ENCODE measurements at places on chromosomes 5 and 9. TPM values are rescaled to one million over a fixed set of nuclear protein-coding genes. Genes with fewer than 3 reads are reported as not detected.

MINAR2 gene
- 0.42 TPM for total RNA-seq

IFNA21 gene
- total RNA-seq: not detected

GDF9 gene
- total RNA-seq: 0.26 TPM

IFNB1 gene
- not detected for total RNA-seq

KYAT1 gene
- total RNA-seq: 5.4 TPM

LMX1B gene
- total RNA-seq: not detected

SOX30 gene
- not detected for total RNA-seq

ANKRD18B gene
- total RNA-seq: 7.1 TPM

ICE1 gene
- total RNA-seq: 50.2 TPM

CTNNAL1 gene
- total RNA-seq: 61.3 TPM

SREK1 gene
- total RNA-seq: 236 TPM

IL5 gene
- total RNA-seq: not detected

ADRB2 gene
- 3.0 TPM for total RNA-seq

ANGPTL2 gene
- total RNA-seq: 37.7 TPM

PSIP1 gene
- 105 TPM for total RNA-seq

SLC6A3 gene
- not detected for total RNA-seq

HAND1 gene
- 0.63 TPM for total RNA-seq

KLHL3 gene
- total RNA-seq: 12.0 TPM

- DNase-seq: no peak
Observed at GRCh38 chr5:40121236-40121635, 558.5 kb upstream of the PTGER4 start.

DNA sequence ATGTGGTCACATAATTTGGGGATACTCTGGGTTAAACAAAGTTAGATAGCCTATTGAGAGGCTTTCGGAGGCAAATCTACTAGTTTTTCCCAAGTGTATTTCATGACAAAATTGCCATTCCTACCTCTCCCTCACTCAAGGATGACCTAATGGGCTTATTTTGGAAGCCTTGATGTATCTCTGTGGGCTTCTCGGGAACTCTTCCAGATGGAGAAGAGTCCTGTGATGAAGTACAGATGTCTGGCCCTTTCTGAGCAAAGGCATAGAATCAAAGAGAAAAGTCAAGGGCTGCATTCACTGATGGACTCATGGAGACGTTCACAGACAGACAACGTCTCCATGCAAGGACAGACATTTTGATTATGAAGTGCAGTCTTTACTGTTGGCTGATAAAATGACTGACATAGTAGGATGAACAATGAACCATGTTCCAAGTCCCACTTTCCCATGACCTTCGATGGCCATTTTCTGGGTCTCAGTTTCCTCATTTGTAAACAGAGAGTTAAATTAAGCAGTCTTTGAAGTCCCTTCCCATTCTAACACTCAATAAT is 347.2 kb upstream of the CD180 start:
- no peak for DNase-seq

DNA sequence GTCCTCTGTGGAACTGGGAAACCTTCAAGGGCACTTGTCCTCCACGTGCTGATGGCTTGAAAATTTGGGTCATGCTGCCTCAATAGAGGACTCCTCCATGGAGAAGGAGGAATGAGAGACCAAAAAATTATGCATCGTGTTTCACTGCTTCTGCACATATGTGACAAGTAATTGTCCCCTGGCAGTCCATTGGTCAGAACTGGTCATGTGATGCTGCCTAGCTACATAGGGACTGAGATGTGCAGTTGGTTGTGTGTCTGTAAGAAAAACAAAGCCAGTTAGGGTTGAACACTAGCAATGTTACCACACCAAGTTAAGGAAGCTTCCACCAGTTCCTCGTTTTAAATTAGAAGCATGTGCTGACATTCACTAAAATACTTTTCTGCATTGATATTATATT is 201.9 kb upstream of the ANKH start:
- no peak for DNase-seq

DNA sequence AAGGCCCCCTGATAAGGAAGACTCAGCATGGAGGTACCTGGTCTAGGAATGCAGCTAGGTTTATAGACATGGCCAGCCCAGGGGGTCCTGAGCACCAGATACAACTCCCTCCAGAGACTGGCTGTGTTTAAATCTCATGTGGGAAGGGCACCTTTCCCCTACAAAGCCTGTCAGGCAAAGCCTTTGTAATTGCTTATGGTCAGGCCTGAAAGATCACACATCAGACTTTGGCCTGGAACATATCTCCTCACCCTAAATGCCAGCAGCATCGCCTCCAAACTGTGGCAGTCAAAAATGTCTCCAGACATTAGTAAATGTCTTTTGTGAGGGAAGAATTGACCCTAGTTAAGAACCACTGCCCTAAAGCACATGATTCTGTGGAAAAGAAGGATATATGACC is 51.6 kb upstream of the MACIR start:
- DNase-seq: no peak

DNA sequence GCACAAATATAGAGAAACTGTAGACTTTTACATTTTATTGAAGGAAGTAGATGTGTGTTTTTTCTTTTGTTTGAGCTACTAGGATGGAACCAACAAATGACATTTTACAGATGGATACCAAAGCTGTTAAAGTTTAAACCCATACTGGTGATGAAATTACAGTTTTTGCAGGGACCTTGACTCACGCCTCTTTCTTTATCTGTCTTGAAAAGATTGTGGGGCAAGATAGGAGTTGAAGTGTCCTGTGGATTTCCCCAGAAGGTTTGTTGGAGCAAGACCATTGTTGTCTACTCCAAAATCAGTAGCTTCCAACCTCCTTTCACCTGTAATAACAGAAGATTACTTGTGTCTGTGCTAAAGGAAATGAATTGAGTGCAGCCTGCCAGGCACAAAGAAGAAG is 4.1 kb upstream of the C5orf63 start:
- no peak for DNase-seq

- no peak for DNase-seq
Observed at GRCh38 chr9:119802621-119803020, 433.4 kb upstream of the BRINP1 start.

DNA sequence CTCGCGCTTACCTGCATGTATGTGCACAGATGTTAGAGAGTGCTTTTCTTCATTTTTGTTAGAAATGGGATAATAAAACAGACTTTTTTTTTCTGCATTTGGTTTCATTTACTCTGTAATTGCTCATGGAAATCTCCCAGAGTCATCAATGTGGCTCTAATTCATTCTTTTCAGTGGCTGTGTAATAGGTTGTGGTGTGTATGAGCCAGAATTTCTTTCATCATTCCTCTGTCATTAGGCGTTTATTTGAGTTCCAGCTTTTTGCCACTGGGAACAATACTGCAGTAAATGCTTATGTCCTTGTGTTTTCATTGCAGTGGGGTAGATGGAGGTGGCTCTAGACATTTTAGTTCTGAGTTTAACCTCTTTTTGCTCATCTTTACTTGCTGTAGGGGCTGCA is 118.9 kb downstream of the NXNL2 start:
- no peak for DNase-seq

DNA sequence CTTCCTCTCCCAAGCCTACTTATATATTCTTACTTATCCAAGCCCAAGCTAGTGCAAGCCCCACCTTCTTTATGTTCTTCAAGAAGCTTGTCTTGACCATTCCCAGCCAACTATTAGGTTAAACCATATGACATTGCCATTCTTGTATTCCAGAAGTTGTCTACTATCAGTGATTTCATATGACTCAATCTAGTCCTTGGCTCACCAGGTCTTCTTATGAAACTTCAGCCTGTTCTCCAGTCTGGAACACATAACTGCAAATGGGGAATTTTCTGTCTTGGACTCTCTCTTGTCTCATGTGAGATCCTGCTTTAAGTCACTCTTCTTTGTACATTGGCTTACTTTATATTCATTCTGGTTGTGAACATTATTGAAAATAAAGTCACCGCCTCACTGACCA is 130.7 kb downstream of the TTLL11 start:
- no peak for DNase-seq

GRCh38 chr9:127700594-127701255 is 6.1 kb upstream of the CFAP157 start:
- DNase-seq: no peak

- DNase-seq: no peak
Observed at GRCh38 chr5:170312301-170312595, 14.7 kb upstream of the LCP2 start.

GRCh38 chr5:41708604-41708940 is 161.7 kb downstream of the OXCT1 start:
- no peak for DNase-seq

DNA sequence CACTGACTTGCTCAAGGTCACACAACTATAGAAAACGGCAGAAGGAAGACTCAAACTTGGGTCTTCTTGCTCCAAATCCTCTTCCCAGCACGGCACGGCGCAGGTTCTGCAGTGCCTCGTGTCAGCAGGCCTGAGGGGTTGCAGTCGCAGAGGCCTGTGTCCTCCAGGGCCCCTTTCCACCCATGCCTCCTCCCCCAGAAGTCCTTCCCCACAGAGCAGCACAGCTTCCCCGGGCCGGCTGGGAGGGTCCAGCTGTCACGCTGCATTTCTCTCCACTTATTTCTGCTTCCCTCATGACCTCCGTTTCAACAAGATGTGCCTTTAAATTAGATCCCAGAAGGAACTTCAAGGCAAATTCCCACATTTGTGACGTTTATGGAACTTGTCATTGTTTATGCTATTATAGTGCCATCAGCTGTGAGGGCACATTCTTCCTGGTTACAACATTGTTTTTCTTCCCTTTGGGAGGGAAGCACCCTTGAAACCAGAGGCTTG is 148.4 kb downstream of the C5orf15 start:
- no peak for DNase-seq

GRCh38 chr5:32312197-32312594 is 543 bp downstream of the MTMR12 start:
- no peak for DNase-seq

DNA sequence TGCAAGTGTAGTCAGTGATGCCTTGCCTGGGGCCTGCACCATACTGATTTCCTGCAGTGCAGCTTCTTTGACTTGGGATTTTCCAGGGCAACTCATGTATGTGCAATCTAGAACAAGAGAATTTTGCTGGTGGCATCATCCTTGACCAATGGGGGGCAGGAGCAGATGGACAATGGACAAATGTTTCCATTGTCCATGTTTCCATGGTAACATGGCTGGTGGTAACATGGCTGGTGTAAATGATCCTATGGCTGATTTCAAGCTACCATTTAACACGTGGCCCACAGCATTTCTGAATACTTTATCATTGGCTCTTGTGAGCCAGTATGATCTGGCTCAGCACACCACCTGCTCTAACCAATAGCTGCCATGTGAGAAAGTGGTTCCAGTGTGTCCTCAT is 130.1 kb upstream of the OSMR start:
- DNase-seq: no peak

DNA sequence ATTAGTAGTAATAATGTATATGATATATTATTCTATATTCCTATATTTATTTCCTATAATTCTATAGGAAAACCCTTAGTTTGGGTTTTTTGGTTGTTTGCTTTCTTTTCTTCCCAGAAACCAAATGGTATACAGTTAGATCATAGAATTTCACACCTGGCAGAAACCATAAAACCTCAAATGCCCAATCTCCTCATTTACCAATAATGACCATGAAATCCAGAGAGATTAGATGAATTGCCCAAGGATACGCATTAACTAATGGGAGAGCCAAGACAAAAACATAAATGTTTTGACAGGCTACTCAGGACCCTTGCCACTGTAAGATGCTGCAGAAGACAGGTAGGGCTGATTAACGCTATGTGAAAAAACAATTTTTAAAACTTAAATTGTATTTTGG is 158.7 kb upstream of the FST start:
- DNase-seq: no peak

- DNase-seq: no peak
Observed at GRCh38 chr5:95281226-95281625, 3.7 kb downstream of the MCTP1 start.

DNA sequence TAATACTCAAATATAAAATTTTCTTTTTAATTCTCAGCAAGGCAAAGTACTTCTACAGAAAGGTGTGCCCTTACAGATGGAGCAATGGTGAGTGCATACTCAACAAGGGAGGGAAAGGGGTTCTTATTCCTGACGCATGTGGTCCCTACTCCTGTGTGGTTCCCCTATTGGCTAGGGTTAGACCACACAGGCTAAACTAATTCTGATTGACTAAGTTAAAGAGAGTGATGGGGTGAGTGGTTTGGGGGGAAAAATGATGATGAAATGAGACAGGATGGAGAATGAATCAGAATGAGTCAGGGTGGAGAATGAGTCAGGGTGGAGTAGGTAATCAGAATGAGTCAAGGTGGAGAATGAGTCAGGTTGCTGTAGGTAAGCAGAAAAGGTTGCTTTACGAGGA is 22.9 kb upstream of the HMGCS1 start:
- no peak for DNase-seq

GRCh38 chr5:154520861-154521453 is 42.9 kb upstream of the HAND1 start:
- no peak for DNase-seq

DNA sequence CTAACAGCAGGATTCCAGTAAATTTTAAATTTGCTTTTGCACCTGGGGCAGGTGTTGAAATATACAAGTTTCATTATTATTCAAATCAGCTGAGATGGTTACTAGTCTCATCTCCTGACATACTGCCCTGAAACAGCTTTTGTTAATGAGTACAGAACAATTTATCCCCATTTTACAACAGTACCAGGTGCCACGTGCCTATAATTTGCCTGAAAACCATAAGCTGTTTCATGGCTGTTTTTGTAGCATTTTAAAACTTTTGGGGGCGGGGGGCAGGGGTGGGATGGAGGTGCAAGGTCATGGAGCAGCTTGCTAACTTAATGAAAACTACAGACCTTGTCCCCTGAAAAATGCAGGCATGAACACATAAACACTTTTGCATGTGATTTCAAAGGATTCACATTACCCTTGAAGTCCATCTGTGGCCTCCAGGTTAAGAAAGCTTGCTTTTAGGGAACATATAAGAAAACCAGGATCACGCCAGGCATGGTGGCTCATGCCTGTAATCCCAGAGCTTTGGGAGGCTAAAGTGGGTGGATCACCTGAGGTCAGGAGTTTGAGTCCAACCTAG is 42.1 kb downstream of the TIMD4 start:
- DNase-seq: no peak

DNA sequence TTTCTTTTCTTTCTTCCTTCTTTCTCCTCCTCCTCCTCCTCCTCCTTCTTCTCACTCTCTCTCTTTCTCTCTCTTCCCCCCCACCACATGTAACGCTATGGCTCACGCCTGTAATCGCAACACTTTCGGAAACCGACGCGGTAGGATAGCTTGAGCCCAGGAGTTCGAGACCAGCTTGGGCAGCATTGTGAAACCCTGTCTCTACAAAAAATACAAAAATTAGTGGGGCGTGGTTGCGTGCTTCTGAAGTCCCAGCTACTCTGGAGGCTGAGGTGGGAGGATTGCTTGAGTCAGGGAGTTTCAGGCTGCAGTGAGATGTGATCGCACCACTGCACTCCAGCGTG is 736 bp upstream of the GLDC start:
- no peak for DNase-seq

Measured in urinary bladder (tissue), 4 donors.